Fibroblast of lung (primary cell): ENCODE measurements at places on chromosomes 7 and 10. TPM values are rescaled to one million over a fixed set of nuclear protein-coding genes. Genes with fewer than 3 reads are reported as not detected.

- H3K36me3 ChIP-seq: no peaks in the 10 kb centered on the region
- no peaks in the 10 kb centered on the region for H3K4me1 ChIP-seq
- no peak overlapping the region for H3K4me3 ChIP-seq
- no peak for DNase-seq
Observed at GRCh38 chr10:7003831-7004395, 406.9 kb downstream of the SFMBT2 start.

GRCh38 chr7:130907439-130907838 is 173.4 kb upstream of the KLF14 start:
- no peak for DNase-seq
- H3K4me1 ChIP-seq: peaks cover 26% of the 10 kb centered on the region
- H3K4me3 ChIP-seq: no peak overlapping the region
- no peaks in the 10 kb centered on the region for H3K27me3 ChIP-seq

The NUTM2E gene
- total RNA-seq: under 0.01 TPM in 1 of 2 replicates, not detected in the other

DNA sequence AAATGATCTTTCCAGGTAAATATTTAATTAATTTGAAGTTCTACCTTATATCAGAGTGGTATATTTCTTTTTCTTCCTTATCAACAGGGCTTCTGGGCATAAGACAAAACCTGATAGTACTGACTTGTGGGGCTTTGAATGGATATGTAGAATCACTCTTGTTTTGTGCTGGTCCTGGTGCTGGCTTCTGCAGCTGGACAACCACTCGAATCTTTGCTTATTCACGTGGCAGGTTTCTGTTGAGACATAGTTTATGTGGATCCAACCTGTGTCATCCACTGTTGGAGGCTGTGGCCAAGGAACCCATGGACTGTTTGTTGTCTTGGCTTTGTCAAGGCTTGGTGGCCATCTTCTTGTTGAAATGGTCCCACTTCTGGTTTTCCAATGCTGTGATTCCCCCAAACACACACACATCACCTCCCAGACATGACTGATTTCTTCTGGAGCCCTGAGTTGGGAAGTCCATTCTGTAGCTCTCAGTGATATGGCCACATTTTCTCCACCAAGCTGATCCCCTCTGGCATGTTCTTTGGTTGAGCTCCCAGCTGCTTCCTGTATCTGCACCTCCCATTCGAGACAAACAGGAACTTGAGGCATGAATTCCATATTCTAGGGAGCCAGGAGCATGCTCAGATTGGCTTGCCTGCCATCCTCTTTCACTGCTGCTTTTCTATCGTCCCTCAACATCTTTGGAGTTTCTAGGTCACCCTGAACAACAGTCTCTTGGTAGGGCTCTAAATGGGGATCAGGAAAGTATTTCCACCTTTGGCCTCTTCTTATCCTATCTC is 19.5 kb downstream of the TAS2R41 start:
- peaks cover 6% of the 10 kb centered on the region for H3K4me1 ChIP-seq
- no peak overlapping the region for H3K4me3 ChIP-seq
- no peaks in the 10 kb centered on the region for H3K27me3 ChIP-seq

The MACC1 gene
- total RNA-seq: 0.26 and 0.33 TPM in 2 replicates

DNA sequence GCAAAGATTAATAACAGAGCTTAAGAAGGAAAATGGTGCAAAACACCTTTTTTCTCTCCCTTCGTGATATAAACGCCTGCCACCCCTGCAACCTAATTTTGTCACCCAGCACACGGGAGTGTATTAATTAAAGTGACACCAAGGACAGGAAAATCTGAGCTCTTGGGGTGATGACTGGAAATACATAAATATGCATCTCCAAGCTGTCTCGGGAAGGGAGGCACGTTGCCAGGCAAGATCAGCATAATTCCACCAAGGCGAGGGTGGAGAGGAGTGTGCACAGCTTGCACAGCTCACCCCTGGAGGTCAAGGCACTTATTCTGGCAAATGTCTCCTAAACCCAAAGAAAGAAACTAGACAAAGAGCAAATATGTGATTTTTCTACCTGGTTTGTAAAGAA is 700.9 kb downstream of the GRID1 start:
- no peak for DNase-seq
- H3K27me3 ChIP-seq: no peaks in the 10 kb centered on the region
- no peak overlapping the region for H3K27ac ChIP-seq
- no peaks in the 10 kb centered on the region for H3K36me3 ChIP-seq
- H3K4me3 ChIP-seq: no peak overlapping the region

GRCh38 chr7:156378806-156379205 is 261.8 kb upstream of the RNF32 start:
- DNase-seq: no peak
- H3K27ac ChIP-seq: no peak overlapping the region
- H3K4me1 ChIP-seq: no peaks in the 10 kb centered on the region
- H3K4me3 ChIP-seq: no peak overlapping the region

- H3K4me3 ChIP-seq: no peak overlapping the region
- H3K27me3 ChIP-seq: no peaks in the 10 kb centered on the region
- H3K4me1 ChIP-seq: peaks cover 2% of the 10 kb centered on the region
- H3K36me3 ChIP-seq: no peaks in the 10 kb centered on the region
- H3K27ac ChIP-seq: no peak overlapping the region
Observed at GRCh38 chr7:140876519-140877248, 48.0 kb downstream of the BRAF start.

The ATOH7 gene
- under 0.01 TPM in 1 of 2 replicates, not detected in the other for total RNA-seq
